Caudate nucleus (tissue), 63 donors: ENCODE measurements at places on chromosomes 6 and 20.
A peak's percentile ranks its signal among the peaks of the same experiment; 100 is the strongest.

DNA sequence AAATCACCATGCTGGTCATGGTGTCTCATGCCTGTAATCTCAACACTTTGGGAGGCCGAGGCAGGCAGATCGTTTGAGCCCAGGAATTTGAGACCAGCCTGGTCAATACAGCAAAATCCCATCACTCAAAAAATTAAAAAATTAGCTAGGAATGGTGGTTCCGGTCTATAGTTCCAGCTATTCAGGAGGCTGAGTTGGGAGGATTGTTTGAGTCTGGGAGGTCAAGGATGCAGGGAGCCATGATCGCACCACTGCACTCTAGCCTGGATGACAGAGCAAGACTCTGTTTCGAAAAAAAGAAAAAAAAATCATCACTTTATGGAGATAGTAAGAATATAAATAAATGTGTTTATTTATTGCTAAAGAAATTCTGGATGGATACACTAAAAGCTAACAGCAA lies 124.1 kb downstream of the RNGTT start:
- DNase-seq: no peak

DNA sequence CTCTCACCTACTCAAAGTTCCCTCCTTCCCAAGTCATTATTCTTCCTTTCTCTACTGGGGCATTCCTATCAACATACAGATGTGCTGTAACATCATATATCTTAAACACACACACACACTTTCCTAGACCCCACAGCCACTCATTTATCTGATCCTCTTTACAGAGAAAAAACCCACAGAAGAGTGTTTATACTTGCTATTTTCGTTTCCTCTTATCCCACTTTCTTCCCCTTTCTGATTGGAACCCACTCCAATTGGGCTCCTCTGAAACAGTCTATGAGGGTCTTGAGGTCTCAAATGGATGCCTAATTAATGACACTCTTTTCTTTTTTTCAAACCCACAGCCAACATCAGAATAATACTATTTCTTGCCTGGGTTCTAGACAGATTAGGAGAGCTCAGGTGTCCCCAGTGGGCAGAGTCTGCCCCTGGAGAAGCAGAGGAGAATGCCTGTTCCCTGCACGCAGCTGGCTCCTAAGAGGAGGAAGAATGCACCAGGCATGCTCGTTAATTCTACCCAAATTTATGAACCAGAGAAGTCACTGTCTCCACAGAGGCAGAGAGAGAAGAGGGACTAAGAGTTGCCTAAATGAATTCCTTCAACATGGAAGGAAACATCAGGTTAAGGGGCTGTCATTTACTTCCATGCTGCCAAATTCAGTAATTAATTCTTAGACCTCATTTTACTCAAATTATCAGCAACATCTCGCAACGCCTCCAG lies 65.9 kb downstream of the CRYBG1 start:
- DNase-seq: no peak

DNA sequence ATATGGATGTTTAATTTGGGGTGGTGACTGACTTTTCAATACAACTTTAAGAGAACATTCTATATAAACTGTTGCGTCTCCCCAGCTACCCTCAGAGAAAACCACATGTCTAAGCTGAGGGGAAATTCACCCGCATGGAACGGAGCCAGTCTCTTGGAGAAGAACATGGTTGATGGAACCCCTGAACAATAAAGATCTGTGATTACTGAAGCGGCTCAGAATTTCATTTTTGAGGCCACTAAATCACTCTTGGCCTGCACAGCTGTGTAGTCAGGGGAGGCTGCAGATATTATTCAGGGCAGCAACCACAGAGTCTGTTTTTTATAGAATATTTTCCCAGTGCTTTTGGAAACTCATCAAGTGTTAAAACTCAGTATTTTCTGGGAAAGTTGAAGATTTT lies 73.8 kb downstream of the EYA4 start:
- no peak for DNase-seq

DNA sequence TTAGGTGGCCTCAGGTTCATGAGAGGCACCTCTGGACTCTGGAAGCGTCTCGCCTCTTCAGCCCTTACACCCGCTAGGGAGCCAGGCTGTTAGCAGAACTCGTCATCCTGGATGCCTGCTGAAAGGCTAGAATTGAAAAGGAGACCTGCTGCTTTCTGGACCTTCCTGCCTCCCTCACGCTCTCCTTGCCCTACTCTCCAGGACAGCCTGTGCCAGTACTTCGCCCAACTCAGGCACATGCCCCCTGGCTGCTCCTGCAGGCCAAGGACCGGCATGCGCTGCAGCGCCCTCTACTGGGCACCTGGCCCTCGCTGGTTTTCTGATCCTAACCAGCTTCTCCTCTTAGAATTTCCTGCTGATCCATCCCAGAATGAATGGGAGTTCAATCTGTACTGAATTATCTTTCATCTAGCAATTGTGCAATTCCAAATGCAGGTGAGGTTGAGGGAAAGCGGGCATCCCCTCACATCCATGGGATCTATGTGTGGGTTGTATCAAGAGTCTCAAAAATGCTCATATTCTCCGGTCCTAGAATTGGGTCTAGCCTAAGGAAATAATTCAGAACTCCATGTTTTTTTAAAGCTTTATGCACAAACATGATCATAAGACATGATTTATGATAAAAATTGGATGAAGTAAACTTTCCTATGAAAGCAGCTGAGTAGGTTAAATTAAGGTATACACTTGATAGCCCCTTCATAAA lies 78.0 kb downstream of the PTPN1 start:
- peak; percentile 71 for DNase-seq

DNA sequence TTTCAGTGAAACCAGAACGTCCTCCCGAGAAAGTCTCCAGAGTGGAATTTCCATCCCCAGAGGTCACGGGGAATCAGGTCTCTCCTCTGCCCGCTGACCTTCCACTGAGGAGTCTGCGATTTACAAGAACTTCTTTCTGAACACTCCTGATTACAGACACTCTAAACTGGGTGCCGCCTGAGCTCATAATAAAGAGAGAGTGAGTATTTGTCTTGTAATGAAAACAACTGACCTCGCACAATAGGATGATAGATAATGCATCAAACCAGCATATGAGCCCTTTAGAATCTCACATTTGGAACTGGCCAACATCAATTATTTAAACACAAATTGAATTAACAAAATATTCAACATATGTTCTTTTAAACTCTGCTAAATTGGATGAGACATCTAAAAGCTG lies 47.5 kb downstream of the DLL1 start:
- no peak for DNase-seq

- DNase-seq: no peak
Observed at GRCh38 chr6:159089909-159090308, 45.1 kb upstream of the TAGAP start.

DNA sequence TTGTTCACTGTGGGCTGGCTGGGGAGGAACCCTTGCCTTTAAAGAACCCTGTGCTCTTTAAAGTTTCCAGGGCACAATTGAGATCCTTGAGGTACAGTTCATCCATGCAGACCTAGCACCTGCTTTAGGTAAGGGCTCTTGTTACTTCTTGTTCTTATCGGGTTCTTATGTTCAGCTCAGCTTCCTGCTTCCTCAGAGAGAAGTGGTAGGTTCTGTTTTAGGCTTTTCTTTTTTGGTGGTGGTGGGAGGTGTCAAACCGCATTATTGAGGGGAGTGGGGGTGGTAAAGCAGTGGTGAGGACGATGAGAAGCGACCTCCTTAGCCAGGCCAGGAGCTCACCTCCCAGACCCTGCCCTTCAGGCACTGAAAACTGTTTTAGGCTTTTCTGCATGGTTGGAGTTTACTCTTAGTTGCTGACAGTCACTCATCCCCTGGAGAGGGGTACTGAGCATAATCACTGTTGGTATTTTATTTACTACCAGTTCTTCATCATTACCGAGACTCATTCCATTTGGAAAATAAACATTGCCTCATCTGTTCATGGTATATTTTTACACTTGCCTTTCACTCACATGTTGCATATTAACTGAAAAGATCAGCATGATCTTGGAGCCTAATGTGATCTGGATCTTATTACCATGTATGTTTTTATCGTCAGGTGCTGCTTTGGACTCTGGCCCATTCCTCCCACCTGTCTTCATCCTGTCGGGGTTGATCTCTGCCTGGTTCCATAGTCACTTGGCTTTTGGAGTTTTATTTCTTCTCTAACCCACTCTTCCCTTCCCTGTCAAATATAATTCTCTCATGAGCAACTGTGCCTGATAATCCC lies 35.4 kb downstream of the SLC16A10 start:
- DNase-seq: no peak

DNA sequence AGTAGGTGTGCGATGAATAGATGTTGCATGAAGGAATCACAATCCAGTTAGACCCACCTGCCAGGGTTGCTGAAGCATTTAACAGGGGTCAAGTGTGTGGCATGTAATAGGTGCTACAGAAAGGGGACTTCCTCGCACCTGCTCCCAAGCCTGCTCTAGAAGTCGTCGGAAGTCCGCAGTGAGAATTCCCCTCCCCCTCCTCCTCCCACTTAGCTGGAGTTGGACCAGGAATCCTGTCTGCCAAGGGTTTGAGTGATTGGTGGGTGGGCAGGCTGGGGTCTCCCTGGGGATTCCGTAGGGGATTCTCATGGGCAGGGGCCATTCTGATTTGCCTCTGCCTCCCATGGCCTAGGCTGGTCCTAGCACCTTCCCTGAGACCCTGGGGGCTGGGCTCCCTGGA lies 10.3 kb downstream of the SCRT2 start:
- DNase-seq: no peak

DNA sequence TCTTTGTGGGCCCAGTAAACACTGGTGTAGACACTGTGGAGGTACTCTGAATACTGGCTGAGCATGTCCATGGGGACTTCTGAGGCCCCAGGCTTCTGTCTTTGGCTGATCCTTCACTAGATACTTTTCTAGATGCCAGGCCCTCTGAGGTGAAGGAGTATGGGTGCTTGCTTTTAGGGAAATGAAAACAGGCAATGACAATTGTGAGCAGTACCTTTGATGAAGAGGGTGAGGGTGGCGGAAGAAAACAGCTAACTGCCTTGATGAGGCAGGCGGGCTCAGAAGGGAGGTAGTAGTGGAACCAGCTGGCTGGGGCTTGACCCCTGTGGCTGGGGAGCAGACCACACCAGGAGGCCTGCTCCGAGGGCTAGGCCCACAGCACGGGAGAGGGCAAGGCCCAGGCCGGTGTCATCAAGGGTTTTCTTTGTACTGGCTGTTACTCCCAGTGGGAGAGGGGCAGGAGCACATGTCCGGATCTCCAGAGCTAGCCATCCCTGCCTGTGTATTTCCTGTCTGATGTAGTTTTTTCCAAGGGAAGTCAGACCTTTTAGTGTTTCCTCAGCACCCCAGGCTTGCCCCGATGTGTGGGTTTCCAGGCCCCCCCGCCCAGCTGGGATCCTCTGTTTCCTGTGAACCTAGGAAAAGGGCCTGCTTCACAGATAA lies 3.9 kb downstream of the PLCG1 start:
- DNase-seq: no peak

DNA sequence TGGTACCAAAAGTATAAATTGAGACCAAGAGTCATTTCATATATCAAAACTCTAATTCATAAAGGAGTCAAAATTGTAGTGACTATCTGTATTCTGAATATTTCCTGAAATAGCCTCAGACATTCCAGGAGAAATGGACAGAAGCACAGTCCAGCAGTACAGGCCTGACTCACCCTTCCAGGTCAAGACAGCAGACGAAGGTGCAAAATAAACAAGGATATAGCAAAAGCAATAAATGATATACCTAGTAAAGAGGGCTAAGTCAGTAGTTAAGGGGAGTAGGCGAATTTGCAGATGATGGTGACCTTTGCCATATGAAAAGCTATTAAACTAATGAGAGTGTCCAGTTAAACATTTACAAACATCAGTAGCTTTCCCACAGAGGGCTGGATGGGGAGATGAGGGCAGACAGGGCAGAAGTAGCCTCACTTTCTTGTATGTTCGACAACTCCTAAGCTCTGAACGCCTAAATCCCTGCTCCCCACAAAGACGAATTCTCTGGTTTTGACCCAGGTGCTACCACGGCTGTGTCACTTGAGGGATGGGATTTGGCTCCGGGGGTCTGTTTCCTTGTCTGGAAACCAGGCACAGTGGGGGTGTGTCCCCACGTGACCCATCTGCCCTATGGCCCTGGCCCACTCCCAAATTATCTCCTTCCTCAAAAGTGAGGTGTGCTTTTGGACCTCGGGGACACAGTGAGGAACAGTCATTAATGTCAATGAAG lies 3.6 kb upstream of the SLC52A3 start:
- no peak for DNase-seq

DNA sequence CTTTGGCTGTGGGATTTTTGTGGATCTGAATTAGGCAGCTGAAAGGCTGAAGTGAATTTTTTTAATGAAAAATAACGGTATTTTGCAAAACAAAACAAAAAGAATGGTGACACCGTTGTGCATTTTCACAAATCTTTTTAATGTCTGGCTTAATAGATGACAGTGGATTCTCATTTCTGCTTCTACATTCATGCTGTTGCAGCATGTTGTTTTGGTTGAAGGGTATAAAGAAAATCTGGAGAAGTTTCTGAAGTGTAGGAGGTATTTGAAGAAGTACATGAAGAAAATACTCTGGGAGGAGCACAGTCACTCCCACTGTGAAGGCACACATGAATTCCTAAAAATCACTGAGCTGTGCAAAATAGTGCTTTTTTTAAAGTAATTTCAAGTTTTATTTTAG lies 3.1 kb upstream of the MAP3K5 start:
- DNase-seq: no peak

DNA sequence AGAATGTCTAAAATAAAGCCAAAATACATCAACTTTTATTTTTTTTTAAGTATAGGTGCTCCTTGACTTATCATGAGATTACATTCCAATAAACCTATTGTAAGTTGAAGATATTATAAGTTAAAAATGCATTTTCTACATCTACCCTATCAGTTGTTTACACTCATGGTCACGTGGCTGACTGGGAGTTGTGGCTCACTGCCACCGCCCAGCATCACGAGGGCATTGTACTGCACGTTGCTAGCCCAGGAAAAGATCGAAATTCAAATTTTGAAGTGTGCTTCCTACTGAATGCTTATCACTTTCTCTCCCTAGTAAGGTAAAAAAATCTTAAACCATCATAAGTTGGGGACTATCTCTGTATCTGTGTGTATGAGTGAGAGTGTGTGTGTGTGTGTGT lies 126.6 kb upstream of the RIN2 start:
- DNase-seq: no peak

- DNase-seq: no peak
Observed at GRCh38 chr6:159169193-159169555, at the start of gene FNDC1. FNDC1 (plus strand) TSS chr6:159169400; CDS start chr6:159169597, 197 bp downstream.

DNA sequence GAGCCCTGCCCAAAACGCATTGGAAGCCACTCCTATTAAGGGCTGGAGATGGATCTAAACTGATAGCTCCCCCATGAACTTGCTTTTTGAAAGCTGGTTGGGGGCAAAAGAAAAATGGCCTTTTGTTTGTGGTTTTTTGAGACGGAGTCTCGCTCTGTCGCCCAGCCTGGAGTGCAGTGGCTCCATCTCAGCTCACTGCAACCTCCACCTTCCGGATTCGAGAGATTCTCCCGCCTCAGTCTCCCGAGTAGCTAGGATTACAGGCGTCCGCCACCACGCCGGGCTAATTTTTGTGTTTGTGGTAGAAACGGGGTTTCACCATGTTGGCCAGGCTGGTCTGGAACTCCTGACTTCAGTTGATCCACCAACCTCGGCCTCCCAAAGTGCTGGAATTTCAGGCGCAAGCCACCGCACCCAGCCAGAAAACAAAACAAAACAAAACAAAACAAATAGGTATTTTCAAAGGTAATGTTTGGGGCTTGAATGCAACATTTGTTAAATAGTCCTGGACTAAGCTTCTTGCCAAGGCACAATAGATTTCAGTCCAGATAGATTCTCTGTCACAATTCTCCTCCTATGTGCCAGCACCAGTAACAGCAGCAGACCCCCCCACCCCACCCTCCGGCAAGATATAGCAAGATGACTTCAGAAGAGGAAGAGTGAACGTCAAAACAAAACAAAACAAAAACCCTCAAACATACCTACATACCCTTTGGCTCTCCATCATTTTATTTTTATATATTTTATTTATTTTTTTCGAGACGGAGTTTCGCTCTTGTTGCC lies 26.5 kb upstream of the ABT1 start:
- no peak for DNase-seq
